Prostate gland (tissue), 2 donors: ENCODE measurements at places on chromosomes 3 and 15. TPM values are rescaled to one million over a fixed set of nuclear protein-coding genes. Genes with fewer than 3 reads are reported as not detected.
A peak's percentile ranks its signal among the peaks of the same experiment; 100 is the strongest.

DNA sequence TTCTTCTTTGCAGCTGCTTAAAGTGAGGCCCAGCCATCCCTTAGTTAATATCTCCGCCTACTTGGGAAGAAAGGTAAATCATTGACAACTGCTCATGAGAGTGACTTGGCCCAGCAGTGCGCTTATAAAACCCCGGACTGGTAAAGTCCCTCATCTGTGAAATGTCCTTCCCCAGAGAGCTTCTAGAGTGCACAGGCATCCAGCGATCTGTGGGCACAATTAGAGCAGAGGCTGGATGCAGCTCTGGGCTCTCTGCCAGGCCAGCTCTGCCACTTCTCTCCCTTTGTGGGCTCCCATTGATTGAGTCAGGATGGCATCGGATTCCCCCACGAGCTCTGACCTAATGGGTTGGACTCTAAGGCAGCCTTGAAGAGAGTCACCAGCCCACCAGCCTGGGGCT is 219.0 kb upstream of the LINGO1 start:
- DNase-seq = no peak

DNA sequence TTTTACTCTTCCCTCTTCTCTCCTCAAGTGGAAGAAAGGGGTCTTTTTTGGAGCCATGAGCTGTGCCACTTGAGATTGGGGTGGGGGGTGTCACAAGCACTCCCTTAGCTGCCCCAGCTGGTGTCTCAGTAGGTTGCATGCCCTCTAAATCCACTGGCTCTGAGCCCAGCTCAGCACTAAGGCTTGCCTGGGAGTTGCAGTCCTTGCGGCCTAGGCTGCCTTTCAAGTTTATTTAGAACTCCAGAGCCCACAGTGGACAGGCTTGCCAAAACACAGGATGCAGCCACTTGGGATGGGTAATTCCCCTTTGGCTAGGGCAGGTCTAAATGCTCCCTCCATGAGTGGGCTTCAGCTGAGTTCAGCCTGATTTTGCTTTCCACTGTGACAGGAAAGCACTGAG is 24.7 kb downstream of the C3orf20 start:
- DNase-seq = no peak

DNA sequence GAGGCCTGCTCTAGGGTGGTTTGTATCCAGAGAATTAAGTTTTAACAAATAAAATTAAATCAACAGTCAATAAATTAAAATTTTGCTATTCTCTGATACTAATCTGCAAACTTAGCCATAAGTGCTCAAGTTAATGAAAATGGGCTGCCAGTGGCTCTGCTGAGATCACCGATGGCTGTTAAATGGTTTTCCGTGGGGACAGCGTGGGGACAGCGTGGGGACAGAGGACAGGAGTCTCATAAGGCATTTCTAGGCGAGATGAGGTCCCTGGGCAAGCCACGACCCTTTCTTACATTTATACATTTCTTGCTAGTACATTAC is 53.0 kb downstream of the SETMAR start:
- no peak for DNase-seq

GRCh38 chr3:53236112-53236841 is 19.5 kb downstream of the TKT start:
- DNase-seq = peak; percentile 47

GRCh38 chr3:145857956-145858355 is 303.0 kb downstream of the PLOD2 start:
- no peak for DNase-seq

- DNase-seq = no peak
Observed at GRCh38 chr3:196050597-196050996, 31.3 kb downstream of the TFRC start.

GRCh38 chr3:112425382-112425781 is 73.9 kb downstream of the BTLA start:
- DNase-seq = no peak

DNA sequence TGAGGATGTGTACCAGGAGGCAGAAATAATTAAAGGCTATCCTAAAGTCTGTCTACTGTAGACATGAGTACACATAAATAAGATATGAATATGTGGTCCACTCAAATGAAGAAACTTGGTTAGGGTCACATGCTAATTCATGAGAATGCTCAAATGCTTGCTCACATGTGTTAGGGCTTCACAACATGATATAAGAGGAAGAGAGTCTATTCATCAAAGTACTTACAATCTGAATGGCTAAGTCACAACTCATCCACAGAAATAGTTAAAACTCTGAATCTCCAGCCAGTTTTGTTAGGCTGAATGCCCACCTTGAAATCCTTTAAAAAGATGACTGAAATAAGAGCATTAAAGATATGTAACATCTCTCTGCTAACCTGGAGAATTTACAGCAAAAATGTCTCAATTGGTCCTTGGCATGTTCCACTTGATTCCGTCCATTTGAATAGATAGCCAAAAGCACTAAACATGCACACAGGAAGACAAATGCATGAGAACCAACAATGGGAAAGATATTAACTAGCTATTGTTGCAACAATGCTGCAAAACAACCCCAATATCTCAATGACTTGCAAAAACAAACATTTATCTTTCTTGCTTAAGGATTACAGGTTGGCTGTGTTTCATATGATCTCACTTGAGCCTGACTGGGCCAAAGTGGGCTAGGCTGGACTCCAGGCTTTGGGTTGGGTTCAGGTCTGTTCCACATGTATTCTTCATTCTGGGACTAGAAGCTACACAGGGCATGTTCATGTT is 10.6 kb upstream of the TBC1D5 start:
- DNase-seq = no peak

GRCh38 chr15:101338502-101339057 is 43.5 kb upstream of the SNRPA1 start:
- DNase-seq = no peak

DNA sequence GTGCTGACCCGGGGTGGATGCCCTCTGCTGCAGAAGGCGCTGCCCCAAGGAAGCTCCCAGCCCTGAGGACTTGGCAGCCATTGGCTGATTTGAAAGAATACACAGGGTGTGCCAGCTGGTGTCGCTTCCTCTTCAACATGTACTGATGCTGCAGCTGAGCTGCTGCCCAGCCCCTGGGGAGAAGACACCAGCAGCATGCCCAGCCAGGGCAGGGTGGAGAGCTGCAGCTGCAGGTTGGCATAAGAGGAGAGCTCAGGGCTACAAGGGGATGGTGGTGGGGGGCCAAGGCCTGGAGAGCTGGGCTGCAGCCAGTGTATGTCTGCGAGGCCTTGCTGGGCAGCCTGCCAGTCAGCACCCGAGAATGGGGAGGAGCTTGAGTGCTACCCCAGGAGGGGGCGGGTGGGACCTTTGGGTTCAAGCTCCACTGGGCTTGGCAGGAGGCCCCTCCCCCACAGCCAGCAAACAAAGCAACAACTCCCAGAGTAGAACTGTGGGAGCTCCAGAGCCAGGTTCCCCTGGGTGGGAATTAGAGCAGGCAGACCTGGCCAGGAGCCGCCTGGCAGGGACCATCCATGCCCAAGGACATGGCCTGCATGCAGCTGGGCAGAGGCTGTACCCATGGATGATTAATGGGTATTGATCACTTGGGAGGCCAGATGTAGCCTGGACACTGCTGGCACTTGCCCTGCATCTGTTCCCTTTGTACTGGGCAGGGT is 9.2 kb upstream of the SEMA4B start:
- peak; percentile 88 for DNase-seq

DNA sequence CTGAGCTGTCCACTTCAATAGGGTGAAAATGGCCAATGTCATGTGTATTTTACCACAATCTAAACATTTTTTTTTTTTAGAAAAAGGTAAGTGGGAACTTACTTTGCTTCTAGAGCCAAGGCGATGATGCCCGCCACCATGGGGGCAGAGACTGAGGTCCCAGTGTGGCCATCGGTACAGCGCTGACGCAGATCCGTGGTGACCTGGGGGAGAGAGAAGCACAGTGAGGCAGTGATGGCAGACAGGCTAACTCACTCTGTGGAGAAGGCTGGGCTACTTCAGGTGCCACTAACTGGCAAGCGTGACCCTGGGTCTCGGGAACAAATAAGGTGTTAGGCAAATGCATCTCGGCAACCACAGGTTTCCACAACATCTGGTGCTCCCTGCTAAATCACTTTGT is 94.3 kb upstream of the SNRPA1 start:
- no peak for DNase-seq

DNA sequence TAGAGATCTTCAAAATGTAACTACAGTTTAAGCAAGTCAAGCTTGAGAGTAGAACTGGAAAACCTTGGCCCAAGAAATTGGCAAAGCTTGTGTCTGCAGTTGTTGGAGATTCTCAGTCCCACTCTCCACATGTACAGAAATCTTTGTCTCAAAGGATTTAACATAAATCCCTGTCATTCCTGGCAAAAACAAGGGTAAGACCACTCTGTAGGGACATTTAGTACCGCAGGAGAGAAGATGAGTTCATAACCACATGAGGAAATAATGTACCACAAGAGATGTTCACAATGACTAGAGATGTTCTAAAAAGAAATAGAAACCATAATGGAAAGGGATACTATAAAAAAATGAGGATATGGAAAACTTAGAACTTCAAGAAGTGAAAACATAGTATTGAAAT is 73.7 kb downstream of the RAB7A start:
- no peak for DNase-seq

GRCh38 chr3:188389711-188390342 is 235.9 kb downstream of the LPP start:
- DNase-seq = peak; percentile 57

- no peak for DNase-seq
Observed at GRCh38 chr3:141350666-141351065, 17.6 kb upstream of the ZBTB38 start.

- no peak for DNase-seq
Observed at GRCh38 chr3:125042725-125043406, 12.9 kb downstream of the HEG1 start.

DNA sequence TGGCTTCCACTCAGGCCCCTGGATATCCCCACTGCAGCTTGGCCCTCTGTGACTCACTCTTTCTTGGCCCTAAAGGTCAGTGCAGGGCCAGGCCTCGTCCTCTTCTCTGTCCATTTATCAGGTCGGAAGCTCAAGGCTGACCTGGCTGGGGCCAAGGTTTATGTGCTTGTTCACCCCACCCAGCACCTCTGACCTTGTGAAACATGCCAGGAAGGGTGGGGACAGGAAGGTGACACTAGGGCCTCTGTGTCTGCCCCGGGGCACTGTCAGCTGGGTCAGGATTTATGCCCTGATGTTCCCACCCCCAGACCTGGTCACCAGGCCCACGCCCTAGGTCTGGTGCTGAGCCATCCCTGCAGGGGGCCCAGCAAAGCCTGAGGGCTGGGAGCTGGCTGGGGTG is 103.8 kb downstream of the FBLN2 start:
- DNase-seq = no peak

GRCh38 chr3:133464573-133464972 is 64.7 kb downstream of the BFSP2 start:
- no peak for DNase-seq

- no peak for DNase-seq
Observed at GRCh38 chr3:108071368-108071767, 19.5 kb downstream of the CD47 start.

DNA sequence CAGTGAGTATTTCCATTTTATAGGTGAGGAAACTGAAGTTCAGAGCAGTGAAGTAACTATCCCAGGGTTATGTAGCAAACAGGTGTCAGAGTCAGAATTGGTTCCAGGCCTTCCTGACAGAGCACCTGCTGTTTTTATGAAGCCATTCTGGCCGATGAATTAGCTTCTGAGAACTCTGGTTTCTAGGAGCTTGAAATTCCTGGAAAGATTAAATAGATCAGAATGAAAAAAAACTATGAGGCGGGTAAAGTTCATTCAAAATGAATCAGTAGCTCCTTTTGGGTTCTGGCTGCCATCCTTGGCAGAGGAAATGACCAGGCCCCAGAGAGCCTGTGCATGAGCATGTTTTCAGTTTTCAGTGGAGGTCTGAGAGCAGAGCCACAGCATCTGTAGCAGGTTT is 59.3 kb upstream of the CFAP161 start:
- DNase-seq = no peak

GRCh38 chr3:126918355-126918821 is 64.5 kb upstream of the PLXNA1 start:
- no peak for DNase-seq

GRCh38 chr15:79168922-79169456 is 78.4 kb upstream of the RASGRF1 start:
- DNase-seq = peak; percentile 7

DNA sequence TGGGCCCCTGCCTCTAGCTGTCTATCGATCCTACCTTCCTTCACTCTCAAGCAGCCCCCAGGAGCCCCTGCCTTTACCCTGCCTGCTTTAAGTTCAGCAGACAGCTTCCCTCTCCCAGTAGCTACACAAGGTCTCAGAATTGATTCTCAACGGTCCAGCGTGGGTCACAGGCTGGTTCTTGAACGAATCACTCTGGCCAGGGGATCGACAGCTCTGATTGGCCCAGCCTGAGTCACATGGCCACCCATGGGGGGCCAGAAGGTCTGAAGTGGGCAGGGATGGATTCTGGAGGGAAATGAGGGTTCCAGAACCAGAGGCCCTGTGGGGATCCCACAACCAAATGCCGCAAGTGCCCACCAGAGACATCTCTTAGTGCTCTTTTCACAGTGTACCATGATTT is 23.7 kb upstream of the CCDC174 start:
- no peak for DNase-seq

DNA sequence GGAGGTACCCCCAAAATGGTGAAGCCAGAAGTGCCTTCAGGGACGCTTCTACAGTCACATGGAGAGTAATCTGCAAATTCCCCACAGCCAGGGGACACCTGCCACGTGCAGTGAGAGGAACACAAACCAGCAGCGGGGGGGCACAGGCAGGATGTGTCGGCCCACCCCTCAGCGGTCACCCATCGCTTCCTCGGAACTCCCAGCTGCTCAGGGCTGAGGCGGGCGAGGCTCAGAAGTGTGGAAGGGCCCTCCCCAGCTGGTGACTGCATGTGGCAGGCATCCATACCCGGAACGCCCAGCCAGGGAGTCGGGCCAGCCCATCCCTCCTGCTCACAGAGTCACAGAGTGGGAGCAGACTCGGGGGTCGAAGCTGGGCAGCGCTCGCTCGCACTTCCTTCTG is 63.7 kb downstream of the SLC12A8 start:
- no peak for DNase-seq

- no peak for DNase-seq
Observed at GRCh38 chr3:38992117-38992760, 59.5 kb downstream of the SCN11A start.

- no peak for DNase-seq
Observed at GRCh38 chr15:90603893-90604292, 74.2 kb downstream of the CRTC3 start.

- no peak for DNase-seq
Observed at GRCh38 chr15:68614286-68615035, 35.7 kb downstream of the CORO2B start.

DNAH12 gene
- total RNA-seq = 1.8 TPM

BTBD1 gene
- 56.6 TPM for total RNA-seq

DYNC1LI1 gene
- 30.5 TPM for total RNA-seq

DCLK3 gene
- 0.80 TPM for total RNA-seq

ALDH1A3 gene
- total RNA-seq = 240 TPM

HDC gene
- total RNA-seq = 4.1 TPM

SUCNR1 gene
- total RNA-seq = not detected

NANOGP8 gene
- total RNA-seq = 2.9 TPM

NDN gene
- 121 TPM for total RNA-seq

CLRN1 gene
- total RNA-seq = 0.23 TPM

OIP5 gene
- 1.1 TPM for total RNA-seq

ACP3 gene
- total RNA-seq = 14,359 TPM

ETFA gene
- 82.8 TPM for total RNA-seq

PLCH1 gene
- 0.64 TPM for total RNA-seq
